ENCODE measurements at places on chromosomes 7 and 10.

DNA sequence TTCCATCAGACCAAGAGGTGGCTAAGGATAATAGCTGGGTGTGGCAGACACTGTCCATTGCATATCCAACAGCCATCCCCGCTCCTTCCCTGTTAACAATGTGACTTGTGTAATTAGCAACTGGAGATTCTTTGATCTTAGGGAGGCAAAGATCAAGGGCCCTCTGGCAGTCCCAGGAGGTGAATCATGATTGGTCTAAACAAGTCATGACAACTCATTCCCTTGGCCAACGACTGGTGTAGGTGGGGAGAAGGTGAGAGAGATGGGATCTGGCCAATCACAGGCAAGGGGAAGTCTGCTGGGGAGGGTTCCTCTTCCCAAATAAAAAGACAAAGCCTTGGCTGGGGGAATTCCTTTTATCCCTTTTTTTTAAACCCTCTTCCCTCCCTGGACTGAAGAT, 46.2 kb upstream of the COMTD1 start:
- no peak for DNase-seq

DNA sequence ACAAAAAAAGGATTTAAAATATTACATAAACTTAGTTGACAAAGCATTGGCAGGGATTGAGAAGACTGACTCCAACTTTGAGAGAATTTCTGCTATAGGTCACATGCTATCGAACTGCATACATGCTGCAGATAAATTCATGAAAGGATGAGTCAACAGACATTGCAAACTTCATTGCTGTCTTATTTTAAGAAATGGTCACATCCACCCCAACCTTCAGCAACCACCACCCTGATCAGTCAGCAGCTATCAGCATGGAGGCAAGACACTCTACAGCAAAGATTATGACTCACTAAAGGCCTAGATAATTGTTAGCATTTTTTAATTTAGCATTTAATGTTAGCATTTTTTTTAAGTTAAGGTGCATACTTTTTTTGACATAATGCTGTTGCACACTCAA, 73.6 kb downstream of the AGK start:
- DNase-seq: no peak

- no peak for DNase-seq
Measured at GRCh38 chr10:10663622-10664021, 354.1 kb upstream of the CELF2 start.

DNA sequence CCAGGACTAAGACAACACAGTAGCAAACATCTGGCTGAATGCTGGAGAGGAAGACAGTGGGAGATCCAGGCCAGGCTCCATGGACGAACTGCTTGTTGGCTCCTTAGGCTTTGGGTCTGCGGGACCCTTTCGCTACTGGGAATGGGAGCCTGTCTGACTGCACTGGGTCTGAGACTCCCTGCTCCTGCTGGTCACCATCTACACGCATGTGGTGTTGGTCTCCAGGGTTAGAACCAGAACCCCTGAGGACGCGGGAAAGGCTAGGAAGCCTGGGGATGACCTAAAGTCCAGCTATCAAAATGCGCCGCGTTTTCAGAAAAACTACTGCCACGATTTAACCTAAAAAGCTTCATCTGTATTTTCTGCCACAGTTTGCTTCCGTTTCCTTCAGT, 817 bp upstream of the DNAJB6 start:
- no peak for DNase-seq

DNA sequence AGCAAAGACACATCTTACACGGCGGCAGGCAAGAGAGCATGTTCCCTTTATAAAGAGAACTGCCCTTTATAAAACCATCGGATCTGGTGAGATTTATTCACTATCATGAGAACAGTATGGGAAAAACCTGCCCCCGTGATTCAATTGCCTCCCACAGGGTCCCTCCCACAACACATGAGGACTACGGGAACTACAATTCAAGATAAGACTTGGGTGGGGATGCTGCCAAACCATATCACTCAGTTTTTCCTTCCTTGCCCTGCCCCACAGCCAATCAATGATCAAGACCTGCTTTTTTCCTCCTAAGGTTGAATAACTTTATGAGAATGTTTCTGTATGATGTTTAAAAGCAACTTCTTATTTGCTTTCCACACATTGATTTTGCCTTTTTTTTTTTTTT, 3.1 kb upstream of the PTPRE start:
- DNase-seq: no peak

- no peak for DNase-seq
Measured at GRCh38 chr10:3350205-3350604, 177.6 kb upstream of the PITRM1 start.

DNA sequence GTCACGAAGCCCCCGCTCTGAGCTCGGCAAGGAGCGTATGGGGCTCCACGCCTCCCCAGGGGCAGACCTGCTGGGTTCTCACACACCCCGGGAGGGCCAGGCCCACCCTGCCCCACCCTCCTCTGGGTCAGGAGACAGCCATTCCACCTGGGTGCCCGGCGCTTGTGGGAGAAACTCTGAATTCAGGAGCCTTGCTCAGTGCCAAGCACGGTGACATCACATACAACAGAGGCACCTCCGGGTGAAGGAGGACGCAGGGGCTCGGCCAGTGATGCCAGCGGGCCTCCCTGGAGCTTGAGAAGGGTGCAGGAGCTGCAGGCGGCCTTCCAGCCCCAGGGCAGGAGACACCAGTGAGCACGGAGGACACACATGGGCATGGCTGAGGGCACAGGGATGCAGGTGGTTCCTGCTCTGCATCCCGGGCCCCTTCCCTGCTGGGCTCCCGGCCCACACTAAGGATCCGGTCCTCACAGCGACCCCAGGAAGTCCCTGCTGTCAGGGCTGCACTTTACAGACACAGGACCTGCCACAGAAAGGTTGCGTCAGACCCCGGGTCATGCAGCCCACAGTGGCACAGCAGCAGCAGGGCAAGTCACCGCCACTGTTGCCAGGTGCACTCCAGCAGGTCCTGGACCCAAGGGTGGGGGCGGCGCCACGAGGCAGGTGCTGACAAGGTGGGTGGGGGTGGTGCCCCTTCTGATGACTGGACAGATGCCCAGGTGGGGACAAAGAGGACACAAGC, 108.0 kb downstream of the MAD1L1 start:
- DNase-seq: no peak

DNA sequence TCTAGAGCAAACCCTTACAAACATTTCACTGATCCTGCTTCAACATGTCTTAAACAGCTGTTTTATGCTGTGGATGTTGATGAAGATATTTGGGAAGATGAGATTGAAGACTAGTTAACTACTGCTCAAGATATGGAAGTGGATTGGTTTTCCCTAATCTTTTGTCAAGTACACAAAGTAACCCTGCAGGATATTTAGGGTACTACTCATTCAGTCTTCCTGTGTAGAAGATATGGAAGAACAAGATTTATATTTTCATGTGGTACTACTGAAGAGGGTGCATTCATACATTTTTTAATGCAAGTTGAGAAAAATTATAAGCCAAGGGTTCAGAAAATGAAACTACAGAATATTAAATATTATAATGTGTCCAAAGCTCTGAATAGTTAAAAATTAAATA, 18.3 kb upstream of the TMEM140 start:
- DNase-seq: no peak

DNA sequence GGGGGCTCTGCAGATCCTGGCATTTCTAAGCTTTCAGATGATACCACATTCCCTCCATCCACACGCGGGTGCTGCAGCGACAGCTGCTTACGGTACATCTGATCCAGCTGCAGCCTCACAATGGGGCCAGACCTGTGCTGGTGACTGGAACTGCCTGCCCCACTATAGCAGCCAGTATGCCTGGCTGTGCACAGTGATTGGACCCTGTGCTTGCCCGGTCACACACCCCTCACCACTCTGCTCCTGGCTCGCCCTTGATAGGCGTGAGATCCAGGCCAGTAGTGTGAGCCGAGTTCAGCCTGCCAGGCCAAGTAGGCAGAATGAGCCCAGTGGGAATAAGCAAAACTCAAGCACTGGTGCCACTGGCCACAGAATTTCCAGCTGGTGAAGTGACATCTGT, 164.8 kb downstream of the NRBF2 start:
- DNase-seq: no peak

GRCh38 chr10:11238893-11239292, 221.2 kb downstream of the CELF2 start:
- no peak for DNase-seq

DNA sequence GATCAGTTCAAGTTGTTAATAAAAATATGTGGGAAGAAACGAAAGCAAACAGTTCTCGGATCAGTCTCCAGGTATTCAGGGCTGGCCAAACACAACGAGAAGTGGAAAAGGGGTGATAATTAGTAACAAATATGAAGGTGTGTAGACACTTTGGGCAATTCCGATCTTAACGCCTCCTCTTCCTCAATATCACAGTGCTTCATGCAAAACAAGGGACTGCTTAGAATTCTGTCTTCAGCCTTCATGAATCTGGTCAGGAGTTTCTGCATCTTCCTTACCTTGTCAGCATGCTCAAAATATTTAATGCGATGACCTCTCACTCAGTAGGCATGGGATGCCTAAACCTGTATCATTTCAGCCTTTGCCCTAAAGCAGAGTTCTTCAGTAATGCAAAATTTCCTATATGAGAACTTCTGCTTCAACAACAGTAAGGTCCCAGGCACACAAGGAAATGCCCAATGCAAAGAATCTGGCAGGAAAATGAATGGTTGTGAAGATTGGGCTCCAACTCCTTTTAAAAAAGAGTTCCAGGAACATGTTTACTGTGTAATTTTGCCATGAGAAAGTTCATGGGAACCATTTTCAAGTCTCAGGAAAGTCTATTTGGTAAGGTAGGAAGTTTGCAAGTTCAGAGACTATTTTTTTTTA, 23.4 kb upstream of the VAX1 start:
- DNase-seq: no peak

DNA sequence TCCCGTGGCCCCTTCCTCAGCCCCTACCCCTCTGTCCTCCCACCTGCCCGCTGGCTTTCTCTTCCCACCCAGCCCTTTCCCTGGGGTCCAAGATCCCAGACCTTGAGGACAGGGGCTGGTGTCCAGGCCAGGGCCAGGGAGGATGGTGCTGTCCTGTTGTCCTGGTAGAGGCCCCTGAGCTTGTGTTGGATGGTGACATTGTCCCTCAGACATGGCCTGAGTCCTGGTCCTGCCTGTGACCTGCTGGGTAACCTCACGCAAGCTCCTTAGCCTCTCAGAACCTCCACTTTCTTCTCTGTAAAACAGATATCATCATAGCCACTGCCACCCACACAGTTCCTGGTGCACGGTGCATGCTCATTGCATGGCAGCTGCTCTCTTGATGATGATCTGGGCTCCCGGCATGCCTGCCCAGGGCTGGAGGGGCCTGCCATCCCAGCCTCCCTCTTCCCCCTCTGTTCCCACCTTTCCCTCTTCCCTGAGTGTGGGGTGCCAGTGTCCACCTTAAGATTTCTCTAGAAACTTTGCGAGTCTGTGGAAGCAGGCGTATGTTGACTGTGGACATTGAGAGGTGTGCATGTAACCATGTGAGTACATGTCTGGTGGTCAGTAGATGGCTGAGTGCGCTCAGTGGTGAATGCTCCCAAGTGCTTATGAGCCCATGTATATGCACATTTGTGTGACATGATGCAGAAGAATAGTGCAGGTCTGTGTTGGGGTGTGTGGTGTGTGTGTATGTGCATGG, 60.4 kb downstream of the NEURL1 start:
- DNase-seq: no peak

- no peak for DNase-seq
Measured at GRCh38 chr7:22138106-22138505, 192.4 kb upstream of the CDCA7L start.

GRCh38 chr7:13541326-13541725, 448.1 kb downstream of the ETV1 start:
- no peak for DNase-seq

- DNase-seq: no peak
Measured at GRCh38 chr7:73992101-73992562, 35.8 kb upstream of the ELN start.

DNA sequence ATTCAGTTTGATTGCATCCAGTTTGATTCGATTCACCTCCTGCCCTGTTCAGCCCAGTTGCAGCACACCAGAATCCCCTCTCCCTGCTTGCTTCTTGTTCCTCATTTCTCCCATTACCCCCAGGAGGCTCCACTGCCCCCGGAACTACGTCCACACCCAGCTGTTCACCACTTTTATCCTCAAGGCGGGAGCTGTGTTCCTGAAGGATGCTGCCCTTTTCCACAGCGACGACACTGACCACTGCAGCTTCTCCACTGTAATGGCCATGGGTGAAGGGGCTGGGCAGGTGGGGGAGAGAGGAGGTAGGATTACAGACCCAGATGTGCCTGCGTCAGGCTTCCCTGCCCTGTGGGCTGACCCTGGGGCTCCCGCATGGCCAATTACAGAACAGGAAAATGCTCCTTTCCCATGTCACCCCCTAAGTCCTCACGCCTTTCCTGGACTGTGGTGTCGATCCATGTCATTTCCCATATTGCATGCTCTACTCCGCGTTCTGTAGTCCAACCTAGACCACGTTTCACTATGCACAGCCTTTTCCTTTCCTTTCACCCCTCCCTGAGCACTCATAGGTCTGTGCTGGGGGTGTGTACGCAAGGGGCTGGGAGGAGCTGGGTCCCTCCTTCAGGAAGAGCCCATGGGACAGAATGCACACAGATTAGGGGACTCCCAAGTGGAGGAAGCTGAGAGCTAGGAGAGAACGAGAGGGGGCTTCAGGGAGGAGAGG, 8.2 kb downstream of the GHRHR start:
- DNase-seq: no peak

Measured in MM.1S (cell line).